ENCODE measurements at places on chromosomes 7 and 10.

DNA sequence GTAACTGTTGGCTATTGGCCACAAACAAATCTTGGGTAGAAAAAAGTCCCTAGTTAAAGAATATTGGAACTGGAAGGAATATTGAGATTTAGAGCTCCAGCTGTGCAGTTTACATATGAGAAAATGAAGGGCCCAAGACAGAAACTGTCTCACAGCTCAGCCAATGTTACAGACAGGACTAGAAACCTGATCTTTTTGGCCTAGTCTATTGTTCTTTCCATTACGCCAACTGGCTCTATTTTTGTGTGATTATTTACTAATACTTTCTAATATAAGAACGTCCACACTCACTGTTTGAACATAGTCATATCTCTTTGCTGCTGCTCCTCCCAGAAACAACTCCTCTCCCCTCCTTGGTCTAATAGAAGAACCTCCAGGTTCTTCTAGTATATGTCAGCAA lies 1.2 kb downstream of the WEE2 start:
- no peak for DNase-seq

DNA sequence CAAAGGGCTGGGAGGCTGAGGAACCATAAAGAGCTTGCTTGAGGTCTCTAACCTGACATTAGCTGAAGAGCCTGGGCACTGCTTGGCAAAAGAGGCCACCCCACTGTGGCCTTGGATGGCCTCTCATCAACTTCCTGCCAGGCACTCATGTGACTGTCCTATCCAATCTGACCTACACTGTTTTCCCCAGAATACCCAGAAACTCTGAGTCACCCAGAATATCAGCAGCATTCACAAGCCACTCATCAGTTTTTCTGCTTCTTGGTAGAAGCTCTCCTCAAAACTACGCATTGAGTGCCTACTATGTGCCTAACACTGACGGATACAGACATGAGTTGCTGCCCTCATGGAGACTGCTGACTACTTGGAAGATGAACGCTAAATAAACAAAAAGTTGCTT lies 4.1 kb upstream of the NT5C2 start:
- no peak for DNase-seq

- DNase-seq: peak; percentile 60
These were observed 22.1 kb upstream of the CARD11 start for GRCh38 chr7:3065724-3066143.

DNA sequence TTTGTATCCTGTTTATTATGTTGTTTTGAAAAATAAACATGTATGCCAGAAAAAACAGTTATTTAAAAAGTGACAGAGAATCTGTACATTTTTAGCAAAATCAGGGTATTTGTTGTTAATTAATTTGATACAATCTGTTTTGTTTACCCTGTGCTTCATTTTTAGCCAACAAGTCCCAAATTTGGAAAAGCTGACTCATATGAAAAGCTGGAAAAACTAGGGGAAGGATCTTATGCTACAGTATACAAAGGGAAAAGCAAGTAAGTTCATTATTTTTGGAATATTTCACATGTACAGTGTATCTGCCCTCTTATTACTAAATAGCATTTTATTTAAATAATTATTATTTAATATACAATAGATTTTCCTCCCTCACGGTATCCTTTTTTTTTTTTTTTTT lies 151.4 kb downstream of the CDK14 start:
- DNase-seq: no peak

GRCh38 chr7:133703547-133703946 lies 423.6 kb upstream of the LRGUK start:
- no peak for DNase-seq

DNA sequence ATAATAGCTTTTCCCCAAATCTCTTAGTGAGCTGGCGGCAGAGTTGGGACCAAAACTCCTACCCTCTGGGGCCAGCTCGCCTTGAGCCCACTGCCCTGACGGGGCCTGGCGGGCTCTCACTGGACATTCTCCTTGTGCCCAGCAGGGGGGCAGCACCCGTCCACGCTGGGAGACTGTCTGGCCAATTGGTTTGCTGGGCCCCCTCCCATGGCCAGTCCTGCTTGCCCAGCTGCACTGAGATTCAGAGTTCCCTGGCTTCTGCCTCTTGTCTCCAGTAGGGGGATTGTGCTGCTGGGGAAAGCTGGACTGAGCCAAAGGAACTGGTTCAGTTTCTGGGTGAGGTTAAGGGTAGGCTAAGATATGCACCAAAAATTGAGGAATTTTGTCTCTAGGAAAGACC lies 59.8 kb downstream of the RAMP3 start:
- DNase-seq: no peak

DNA sequence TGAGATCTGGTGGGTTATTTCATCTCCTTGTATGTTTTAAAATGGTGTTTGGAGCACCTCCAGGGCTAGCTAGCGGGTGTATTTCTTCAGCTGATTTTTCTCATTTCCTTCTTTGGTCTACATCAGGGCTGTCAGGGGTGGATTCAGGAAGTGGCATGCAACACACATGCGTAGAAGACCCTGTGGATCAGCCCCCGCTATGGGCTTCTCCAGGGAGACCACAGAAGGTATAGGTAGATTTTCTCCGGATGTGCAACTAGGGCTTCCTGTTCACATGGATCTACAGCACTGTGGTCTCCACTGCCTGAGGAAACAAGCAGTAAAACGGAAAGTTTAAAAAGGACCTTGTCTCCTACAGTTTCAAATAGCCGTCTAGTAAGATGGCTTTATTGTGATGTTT lies 10.4 kb downstream of the NUB1 start:
- peak; percentile 37 for DNase-seq

DNA sequence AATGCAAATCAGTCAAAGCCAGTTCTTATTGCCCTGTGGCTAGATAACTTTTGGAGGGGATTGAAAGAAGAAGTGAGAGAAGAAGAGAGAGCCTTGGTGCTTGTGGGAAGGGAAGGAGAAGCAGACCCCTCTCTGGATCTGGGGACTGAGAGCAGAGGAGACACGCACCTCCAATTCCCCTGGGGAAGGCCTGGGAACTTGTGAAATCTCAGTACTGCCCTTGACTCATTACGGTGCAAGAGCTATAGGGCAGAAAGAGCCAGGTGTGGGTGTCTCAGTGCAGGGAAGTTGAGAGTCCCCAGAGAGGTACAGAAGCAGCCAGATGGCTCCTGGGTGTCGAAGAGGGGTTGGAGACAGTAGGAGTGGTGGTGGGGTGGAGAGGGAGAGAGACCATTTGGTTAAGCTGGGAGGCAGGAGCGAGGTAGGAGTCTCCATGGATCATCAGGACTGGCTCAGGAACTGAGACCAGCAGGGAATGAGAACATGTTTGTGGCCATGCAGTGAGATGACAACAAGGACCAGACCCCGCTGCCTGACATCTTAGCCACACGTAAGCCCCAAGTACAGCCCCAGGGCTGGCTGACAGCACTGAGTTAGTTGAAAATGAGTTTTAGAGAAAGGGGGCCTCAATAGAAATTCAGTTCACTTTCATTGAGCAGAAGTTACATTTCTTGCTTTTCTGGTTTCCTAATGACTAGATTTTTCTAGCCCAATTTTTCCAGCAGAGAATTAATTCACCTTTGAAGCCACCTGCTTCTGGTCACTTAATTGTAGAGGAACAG lies 238.2 kb downstream of the BUB3 start:
- no peak for DNase-seq

Data from activated CD4-positive, alpha-beta T cell treated with anti-CD3 and anti-CD28 coated beads, Interleukin-2, amount 50 U/mL, for 1 hour (primary cell).